ENCODE measurements at places on chromosomes 16 and 17. TPM values are rescaled to one million over a fixed set of nuclear protein-coding genes. Genes with fewer than 3 reads are reported as not detected.
A peak's percentile ranks its signal among the peaks of the same experiment; 100 is the strongest.

DNA sequence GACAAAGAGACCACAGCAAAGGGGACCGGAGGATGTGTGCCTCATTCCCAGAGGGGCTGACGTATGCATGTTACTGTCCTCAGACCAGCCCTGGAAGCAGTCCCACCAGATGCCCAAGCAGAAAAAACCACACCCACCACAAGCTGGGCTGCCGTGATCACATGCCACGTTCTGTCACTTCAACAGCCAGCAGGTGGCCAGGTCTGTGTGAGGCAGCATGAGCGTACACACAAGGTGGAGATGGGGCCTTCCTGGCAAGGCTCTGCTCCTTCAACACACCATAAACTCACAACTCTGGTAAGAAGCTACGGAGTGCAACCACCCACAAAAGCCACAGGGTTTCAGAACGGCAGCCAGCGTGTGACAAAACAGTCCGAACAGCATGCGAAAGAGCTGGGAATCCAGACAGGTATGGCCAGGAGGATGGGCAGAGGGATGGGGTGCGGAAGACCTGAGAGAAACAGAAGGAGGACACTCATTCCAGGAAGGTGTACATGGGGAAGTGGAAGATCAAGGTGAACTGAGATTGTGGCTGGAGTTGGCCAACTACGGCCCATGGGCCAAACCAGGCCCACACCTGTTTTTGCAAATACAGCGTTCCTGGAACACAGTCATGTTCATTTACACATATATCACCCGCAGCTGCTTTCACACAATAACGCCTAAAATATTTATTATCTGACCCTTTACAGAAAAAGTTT lies 27.9 kb downstream of the MBTPS1 start:
- no peak for DNase-seq

Gene RAB40B
- 20.8 TPM for total RNA-seq

Gene KRTAP9-2
- not detected for total RNA-seq

- DNase-seq = peak; percentile 78
These were observed at the start of gene COPZ2 for GRCh38 chr17:48037036-48037837. Gene COPZ2, minus strand, starts transcription at chr17:48037797. Its CDS starts 20 bp downstream, at chr17:48037777.

Gene RASD1
- total RNA-seq = 131 TPM

Gene RAI1
- total RNA-seq = 24.9 TPM

DNA sequence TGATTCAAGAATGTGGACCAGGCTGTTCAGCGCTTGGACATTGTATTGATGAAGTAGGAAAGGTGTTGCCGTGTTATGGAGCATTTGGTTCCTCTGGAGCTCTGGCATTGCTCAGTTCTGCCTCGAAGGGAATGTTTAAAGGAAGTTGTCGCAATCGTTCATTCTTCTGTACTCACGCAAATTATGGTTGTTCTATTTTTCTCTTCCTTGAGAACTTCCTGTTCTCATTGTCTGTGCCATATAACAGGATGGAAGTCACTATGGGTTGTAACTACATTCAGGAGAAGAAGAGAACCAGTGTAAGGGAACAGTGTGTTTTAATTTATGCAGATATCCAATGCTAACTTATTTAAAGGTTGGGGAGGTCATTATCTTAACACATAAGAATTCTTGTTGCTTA lies 13.0 kb downstream of the PCTP start:
- DNase-seq = no peak

Gene ANKFY1
- total RNA-seq = 16.7 TPM

Gene PRAC1
- not detected for total RNA-seq

- peak; percentile 90 for DNase-seq
These were observed 6.2 kb upstream of the RAMP2 start for GRCh38 chr17:42754782-42755181.

Measured in right atrium auricular region (tissue), 2 donors.